ENCODE measurements at places on chromosomes 3 and 15.
A peak's percentile ranks its signal among the peaks of the same experiment; 100 is the strongest.

DNA sequence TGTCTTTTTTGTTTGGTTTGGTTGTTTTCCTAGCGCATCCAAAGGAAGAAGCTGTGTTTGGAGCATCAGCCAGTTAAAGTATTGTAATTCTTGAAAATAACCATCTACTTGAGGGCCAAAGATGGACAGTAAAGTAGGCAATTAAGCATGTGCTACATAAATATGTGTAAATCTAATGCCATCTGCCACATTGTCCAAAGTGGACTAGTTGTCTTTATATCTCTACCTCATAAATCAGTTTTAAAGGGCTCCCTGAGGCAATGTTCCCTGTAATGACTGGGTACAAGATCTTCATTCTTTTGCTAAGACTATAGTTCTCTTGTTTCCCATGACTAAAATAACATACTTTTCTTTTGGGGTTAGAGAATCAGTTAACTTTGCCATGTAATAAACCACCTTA is 460.0 kb upstream of the RARB start:
- no peak for DNase-seq

GRCh38 chr15:65062061-65062460 is 5.7 kb downstream of the RASL12 start:
- DNase-seq = no peak

GRCh38 chr3:151879679-151880415 is 6.4 kb downstream of the SUCNR1 start:
- DNase-seq = no peak

GRCh38 chr15:78638658-78639314 is 2.2 kb downstream of the CHRNB4 start:
- peak; percentile 57 for DNase-seq
